ENCODE measurements at places on chromosomes 7 and 10. TPM values are rescaled to one million over a fixed set of nuclear protein-coding genes. Genes with fewer than 3 reads are reported as not detected.

The PAPOLB gene
- polyA plus RNA-seq = not detected

- DNase-seq = no peak
- H3K4me3 ChIP-seq = no peak overlapping the region
- H3K27me3 ChIP-seq = no peaks in the 10 kb centered on the region
- no peaks in the 10 kb centered on the region for H3K4me1 ChIP-seq
- H3K27ac ChIP-seq = no peak overlapping the region
- no peaks in the 10 kb centered on the region for H3K36me3 ChIP-seq
These were observed 130.9 kb downstream of the SND1 start for GRCh38 chr7:127782654-127783559.

GRCh38 chr7:52283335-52283734 lies 752.1 kb upstream of the POM121L12 start:
- no peaks in the 10 kb centered on the region for H3K4me1 ChIP-seq
- H3K27ac ChIP-seq = no peak overlapping the region
- no peaks in the 10 kb centered on the region for H3K36me3 ChIP-seq
- DNase-seq = no peak
- H3K27me3 ChIP-seq = no peaks in the 10 kb centered on the region
- no peak overlapping the region for H3K4me3 ChIP-seq

GRCh38 chr10:107894516-107894915 lies 730.0 kb upstream of the SORCS1 start:
- no peak overlapping the region for H3K27ac ChIP-seq
- no peaks in the 10 kb centered on the region for H3K4me1 ChIP-seq
- H3K4me3 ChIP-seq = no peak overlapping the region
- H3K27me3 ChIP-seq = no peaks in the 10 kb centered on the region
- DNase-seq = no peak
